CD8-positive, alpha-beta T cell (primary cell): ENCODE measurements at places on chromosomes 7 and 10.

GRCh38 chr7:114630201-114630990 is 215.8 kb downstream of the FOXP2 start:
- no peak for DNase-seq

GRCh38 chr7:131188367-131189339 is 139.0 kb upstream of the MKLN1 start:
- peak; percentile 65 for DNase-seq

DNA sequence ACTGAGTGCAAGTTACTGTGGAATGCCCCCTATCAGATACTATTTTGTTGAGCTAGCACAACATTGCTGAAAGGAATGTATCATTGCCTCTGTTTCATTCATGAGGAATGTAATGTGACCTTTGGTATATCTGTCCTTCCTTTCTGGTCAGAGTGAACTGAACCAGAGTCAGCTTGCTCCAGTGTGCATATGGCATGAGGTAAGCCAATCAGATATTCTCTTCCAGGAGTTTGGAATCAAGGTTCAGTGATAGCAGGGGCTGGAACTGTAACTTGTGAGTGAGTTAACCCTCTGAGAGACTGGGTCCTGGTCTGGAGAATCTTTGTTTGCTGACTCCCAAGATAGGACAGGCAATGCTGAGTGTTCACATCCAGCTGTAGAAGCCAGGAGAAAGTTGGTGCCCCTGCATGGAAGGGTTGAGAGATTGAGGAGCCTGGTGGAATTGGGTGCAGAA is 45.3 kb upstream of the OSBPL3 start:
- no peak for DNase-seq

DNA sequence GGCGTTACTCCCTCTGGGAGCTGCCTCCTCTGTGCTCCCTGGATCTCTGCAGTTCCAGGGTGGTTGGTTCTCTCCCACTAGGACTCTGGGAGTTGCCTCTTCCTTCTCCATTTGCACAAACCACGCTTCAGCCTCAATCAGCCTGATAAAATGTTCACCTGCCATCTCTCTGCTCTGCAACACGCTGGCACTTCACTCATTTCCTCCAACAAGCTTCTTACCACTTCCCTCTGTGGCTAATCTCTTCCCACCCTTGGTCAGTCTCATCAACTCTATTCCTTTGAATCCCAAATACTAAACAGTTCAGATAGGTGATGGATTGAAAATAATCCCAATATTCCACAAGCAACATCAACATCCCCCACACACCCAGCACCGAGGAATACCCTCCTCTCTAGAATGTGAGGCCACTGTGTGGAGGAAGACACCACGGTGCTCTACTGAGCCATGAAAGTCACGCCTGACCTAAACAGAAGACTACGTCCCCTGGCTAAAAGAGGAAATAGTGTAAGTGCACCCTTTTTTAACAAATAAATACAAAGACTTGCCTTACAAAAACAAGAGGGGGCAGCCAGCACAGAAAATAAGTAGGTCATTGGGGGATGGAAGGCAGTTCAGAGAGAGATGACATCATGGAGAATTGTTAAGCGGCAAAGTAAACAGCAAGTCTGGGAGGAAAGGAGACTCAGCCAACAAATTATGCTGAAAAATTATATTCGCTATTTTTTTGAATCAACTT is 1.9 kb upstream of the FAM170B start:
- no peak for DNase-seq

GRCh38 chr7:158302274-158303070 is 285.2 kb downstream of the PTPRN2 start:
- no peak for DNase-seq

- DNase-seq: no peak
These were observed 3.2 kb upstream of the IFIT1 start for GRCh38 chr10:89389254-89389653.

- DNase-seq: no peak
These were observed 47.6 kb downstream of the TSPAN15 start for GRCh38 chr10:69498711-69499471.

GRCh38 chr10:3655528-3655927 is 129.5 kb downstream of the KLF6 start:
- DNase-seq: no peak

DNA sequence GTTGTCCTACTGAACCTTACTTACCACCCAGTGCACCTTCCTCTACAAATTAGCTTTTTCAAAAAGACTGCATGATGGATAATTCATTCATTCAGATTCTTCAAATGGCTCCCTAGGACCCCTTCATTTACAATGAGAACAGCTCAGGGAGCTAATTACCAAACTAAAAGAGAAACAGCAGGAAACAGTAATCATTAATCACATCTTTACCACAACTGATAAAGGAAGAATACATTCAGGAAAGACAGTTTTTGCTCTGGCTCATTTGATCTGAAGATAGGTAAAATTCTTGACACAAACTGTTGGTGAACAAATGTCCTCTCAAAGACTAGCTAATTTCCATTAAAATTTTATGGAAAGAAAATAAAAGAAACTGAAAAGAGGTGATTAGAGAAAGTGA is 1652.7 kb upstream of the LRRTM3 start:
- DNase-seq: no peak

DNA sequence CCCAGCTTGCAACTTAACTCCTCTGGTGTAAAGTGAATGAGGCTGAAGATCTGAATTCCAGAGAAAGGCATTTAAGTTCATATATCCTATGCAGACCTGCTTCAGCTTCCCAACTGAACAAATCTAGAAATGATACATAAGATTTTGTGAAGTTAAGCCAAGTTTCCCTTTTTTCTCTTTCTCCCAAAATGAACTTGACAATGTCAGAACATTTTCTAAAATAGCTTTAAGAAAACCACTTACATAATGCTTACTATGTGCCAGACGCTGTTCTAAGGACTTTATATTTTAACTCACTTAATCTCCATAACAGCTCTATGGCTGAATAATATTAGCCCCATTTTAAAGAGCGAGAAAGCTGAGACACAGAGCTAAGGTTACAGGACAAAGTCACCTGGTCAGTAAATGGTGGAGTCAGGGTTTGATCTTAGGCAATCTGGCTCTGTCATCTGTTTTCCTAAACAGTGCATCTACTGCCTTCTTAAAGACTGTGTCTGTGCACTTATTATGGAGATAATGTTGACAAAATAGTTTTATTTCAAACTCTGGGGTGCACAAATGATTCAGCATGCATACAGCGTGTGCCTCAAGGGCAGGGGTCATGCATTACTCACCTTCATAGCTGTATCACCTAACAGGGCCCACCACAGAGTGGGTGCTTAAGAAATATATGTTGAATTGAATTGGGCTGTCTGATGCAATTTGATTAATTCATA is 66.8 kb downstream of the RHOBTB1 start:
- DNase-seq: no peak

DNA sequence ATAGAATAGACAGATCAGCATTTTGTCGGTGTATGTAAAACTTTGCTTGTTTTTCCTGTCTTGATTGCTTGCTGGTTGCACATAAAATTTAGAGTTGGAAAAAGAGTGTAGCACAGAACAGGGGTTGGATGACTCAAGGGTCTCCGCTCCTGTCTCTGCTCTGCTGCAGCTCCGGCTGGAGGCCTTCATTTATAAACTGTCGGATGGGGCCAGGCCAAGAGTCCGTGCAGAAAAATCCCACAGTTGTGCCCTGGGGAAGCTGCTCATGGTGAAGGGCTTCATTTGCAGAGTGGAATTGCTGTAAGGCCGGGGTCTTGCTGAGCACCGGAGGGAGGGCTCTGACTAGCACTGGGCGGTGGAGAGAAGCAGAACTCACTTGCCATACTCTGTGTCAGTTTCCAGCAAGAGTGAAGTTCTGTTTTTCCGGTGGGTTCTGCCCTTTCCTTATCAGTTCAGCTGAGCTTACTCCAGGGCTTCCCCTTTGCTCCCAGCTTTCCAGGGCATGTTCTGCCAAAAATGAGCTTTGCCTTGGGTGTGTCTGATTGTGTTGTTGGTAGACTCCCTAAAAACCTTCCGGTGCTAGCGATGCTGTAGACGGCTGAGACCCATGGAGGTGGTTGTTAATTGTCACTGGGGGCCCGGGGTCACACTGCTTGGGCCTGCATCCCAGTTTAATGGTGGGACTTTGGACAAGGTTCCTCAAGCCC is 67.2 kb downstream of the CAMK1D start:
- no peak for DNase-seq

GRCh38 chr10:101236376-101237080 is 7.3 kb upstream of the LBX1 start:
- DNase-seq: peak; percentile 22

DNA sequence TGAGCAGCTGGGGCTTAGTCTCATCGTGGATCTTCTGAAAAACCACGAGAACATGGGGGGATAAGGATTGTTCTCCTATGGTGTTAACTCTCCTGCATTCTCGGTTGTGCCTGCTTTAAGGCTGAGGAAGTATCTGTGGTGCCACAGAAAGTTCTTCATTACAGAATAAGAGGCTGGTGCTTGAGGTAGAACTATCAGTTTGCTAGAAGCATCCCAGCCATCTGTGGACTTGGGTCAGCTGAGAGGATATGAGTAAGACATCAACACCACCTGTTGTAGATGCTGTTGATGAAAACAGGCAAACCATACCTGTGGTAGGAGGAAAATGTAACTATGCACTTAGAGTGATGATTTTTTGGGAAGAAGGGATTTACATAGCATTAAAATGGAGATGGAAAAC is 416.6 kb downstream of the PHTF2 start:
- DNase-seq: no peak

DNA sequence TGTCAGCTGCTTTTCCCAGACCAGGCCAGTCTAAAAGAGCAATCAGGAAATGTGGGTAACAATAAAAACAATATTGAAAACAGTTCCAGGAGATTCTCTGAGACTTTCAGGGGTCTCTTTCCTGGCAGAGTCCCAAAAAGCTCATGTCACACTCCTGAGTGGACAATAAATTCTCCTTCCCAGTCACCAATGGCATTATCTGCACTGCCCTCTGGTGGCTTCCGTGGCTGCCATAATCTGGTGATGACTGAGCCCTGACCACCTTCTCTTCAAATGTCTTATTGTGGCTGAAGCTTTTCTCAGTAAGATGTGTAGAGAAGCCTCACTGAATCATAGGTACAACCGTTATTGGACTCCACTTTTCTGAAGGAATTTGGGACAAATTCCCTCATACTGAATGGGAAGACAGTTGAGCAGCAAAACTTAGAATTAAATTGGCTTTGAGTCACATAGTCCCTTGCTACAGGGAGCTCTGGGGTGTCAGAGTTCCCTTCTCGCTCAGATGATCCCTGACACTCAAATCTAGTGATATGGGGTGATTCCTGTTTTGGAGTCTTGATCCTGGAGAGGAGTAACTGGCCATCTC is 24.4 kb upstream of the ASAH2 start:
- peak; percentile 14 for DNase-seq

GRCh38 chr10:95475827-95476468 is 85.2 kb downstream of the SORBS1 start:
- no peak for DNase-seq

GRCh38 chr10:29387269-29387668 is 98.4 kb downstream of the LYZL1 start:
- DNase-seq: no peak

- no peak for DNase-seq
These were observed 89.0 kb downstream of the ST8SIA6 start for GRCh38 chr10:17365402-17365801.

GRCh38 chr10:14858338-14858960 is 20.2 kb upstream of the SUV39H2 start:
- DNase-seq: no peak

DNA sequence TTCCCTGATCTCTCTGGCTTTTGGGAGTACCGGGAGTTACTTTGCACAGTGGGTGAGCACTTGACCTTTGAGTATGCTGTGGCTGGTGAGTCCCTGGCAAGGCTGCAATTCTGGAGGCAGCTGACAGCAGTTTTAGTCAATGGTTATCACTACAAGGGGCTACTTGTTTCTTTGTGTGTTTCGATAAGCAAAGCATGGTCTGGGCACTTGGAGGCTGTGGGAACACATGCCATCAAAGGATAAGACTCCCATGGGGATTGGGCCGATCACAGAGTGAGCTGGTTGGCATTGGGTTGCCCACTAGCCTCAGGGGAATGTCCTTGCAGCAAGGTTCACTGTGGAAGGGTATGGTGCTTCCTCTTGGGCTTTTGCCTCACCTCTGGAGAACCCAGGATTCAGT is 208.2 kb downstream of the SNX13 start:
- no peak for DNase-seq

GRCh38 chr7:142925413-142925812 is 8.1 kb downstream of the TRPV5 start:
- no peak for DNase-seq

DNA sequence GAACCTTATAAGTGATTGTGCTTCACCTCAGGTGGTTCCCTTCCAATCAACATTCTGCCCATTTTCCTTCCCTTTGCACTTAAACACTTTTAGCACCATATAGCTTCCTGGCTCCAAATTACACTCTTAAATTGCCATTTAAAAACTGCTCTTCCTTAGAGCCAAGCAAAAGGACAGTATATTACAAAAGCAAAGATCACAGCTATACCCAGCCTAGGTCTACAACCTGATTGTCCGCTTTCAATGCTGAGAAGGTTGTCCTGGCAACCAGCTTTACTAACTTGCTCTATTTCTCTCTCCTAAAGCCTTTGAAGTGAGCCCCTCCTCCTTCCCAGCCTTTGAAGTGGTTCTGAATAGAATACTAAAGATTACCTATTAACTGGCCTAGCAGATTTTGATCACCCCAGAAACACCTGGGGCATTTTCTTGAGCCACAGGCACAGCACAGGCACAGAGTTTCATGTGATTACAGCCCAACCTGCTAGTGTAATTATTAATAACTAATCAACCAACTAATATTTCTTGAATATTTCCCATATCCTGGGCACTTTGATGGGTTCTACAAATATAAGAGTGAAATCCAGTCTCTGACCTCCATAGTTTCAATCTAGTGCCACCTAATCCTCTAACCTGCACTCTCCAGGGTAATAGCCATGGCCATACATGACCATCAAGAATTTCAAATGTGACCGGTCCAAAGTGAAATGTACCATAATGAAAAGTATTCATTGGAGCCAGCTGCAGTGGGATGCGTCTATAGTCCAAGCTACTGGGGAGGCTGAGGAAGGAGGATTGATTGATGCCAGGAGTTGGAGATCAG is 63.6 kb upstream of the TRIM24 start:
- no peak for DNase-seq

GRCh38 chr7:11328309-11328708 is 354.6 kb downstream of the PHF14 start:
- no peak for DNase-seq

- no peak for DNase-seq
These were observed 326.8 kb upstream of the NRG3 start for GRCh38 chr10:81548160-81548559.

DNA sequence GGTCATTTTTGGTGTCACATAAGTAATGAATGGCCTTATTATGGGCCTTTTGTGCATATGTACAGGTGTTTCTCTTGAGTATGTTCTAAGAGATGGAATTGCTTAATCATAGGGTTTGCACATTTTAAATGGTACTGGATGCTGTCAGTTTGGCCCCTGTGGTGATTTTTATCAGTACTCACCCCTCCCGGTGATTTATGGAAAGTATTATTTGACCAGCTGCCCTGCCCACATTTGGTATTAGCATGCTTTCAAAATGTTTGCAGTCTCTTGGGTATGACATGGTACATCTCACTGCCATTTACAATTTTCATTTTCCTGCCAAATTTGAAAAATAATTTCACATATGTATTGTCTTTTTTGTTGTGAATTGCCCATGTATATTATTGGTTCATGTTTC is 427.7 kb downstream of the LRMDA start:
- DNase-seq: no peak

- no peak for DNase-seq
These were observed 39.5 kb downstream of the C7orf33 start for GRCh38 chr7:148630078-148630477.

GRCh38 chr7:135269921-135270320 is 36.3 kb downstream of the STRA8 start:
- DNase-seq: no peak
